Stimulated activated CD8-positive, alpha-beta memory T cell treated with anti-CD3 and anti-CD28 coated beads, Interleukin-15, amount 100 ng/mL, for 24 hours (primary cell): ENCODE measurements at places on chromosomes 12 and 14.

GRCh38 chr12:124769163-124769530 is 94.5 kb downstream of the SCARB1 start:
- no peak for DNase-seq

DNA sequence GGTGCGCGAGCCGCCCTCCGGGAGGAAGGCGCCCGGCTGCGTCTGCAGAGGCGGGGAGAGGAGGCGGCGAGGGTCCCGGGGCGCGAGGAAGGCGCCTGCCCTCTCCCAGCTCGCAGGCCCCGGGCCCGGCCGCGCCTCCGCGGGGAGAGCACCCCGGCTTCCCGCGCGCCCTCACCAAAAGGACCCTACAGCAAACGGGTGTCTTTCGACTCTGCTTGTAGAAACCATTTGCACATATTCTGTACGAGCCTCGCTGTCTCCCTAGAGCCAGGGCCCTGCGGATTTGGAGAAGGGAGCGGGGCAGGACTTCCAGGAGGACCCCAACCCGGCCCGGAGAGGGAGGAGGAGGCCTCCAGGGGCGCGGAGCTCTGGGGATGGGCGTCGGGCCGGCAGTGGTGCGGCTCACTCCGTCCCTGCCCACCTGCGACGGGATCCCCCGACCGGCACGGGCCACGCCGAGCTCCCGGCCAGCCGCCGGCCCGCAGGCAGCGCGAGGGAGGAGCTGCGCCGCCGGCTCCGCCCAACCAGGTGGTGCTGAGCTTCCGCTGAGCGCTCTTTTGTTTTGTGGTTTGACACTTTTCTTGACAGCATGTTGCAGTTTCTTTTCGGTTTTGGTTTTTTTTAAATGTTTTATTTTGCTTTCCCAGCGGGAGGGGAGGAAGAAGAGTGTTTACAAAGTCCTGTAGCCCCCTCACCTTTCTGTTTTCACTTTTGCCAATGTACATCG is 103.3 kb upstream of the FKBP4 start:
- no peak for DNase-seq

DNA sequence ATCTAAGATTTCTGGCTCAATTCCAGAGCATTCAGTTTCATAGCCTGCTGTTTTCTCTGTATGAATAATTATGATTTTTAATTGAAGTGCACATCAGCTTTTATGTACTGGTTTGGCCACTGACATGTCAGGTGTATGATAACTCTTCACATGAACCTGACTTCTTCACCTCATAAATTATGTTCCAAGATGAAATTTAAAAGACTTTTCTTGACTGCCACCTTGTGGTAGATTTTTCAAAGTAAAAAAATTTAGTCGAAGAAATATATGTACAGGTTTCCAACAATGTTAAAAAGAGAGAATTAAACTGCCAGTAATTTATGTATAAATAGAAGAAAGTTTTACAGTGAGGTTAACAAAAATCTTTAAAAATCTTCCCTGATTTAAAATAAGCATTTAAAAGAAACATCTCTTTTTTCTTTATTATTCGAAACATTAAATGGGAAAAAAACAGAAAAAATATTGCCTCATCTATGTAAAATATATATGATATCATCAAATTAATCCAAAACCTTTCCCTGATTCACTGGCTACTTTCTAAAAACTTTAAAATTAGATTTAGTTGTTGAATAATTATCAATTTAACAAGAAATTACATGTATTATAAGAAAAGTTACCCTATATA is 124.9 kb upstream of the ATXN7L3B start:
- DNase-seq: no peak

GRCh38 chr12:40336573-40337199 is 111.9 kb downstream of the LRRK2 start:
- no peak for DNase-seq

DNA sequence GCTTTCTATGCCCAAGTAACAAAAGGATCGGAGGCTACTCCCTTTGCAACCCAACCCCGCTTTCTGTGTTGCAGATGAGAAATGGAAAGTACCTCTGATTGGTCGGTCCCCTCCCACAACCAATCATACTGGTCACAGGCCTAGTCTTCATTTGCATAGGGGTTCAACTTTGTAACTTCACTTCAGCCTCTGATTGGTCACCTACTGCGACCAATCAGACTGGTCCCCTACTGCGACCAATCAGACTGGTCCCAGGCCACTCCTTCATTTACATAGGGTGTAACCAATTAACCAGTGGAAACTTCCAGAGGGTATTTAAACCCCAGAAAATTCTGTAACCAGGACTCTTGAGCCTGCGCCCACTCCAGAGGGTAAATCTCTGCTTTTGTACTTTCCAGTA is 906.4 kb upstream of the TMEM132C start:
- no peak for DNase-seq

- DNase-seq: no peak
Measured at GRCh38 chr12:129902371-129903091, 1.3 kb downstream of the TMEM132D start.

GRCh38 chr12:116606397-116606796 is 47.2 kb downstream of the MAP1LC3B2 start:
- no peak for DNase-seq

GRCh38 chr12:108641446-108642268 is 8.0 kb upstream of the SELPLG start:
- DNase-seq: no peak

GRCh38 chr14:96681829-96682228 is 115.4 kb upstream of the VRK1 start:
- no peak for DNase-seq

DNA sequence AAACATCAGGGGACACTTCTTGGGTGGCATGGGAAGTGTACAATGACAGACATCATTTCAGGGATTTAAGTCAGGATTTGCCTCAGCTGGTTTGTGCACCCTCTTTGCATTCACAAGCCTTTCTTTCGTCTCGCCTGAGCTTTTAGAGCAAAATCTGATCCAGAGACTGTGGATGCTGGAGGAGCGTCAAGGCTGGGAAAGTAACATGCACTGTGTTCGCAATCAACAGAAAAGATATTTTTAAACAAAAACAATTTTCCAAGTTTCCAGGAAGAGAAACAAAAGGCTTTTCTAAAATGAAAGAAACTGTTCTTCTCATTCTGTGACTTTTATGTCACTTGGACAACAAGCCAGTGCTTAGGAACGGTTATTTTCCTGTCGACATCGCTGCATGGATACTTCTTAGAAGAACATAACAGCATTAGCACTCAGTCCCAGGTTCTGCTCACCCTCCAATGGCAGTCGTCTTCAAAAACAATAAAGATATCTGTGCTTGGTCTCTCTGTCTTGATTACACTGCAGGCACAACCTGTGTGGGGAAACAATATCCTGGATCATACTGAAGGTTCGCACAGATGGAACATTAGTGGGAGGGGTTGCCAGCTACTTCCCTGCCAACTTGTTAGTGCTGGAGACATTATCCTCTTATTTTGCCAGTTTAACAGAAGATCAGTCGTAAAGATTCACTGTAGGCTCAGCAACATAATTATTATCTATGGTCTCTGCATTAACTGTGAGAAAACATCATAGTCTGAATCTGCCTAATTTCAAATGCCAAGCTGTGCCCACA is 403.3 kb upstream of the ATP2B1 start:
- DNase-seq: no peak

- DNase-seq: no peak
Measured at GRCh38 chr14:34665785-34666435, 36.0 kb upstream of the SNX6 start.

DNA sequence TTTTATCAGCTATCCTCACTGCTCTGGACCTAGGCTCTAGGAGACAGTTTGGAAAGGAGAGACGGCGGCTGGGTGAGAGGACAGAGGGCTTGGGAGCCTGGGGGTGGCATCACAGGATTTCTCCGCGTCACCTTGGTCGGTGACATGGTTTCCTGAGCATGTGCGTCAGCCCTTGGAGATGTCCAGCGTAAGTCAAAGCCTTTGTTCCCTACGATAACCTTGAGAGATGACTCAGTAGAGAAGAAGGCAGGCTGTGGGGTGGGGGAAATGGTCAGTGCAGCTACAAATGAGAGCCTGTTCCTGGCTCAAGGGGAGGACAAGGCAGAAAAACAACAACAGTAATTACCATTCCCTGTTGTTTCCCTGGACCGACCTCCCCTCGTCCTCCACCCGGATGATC is 90.2 kb upstream of the TBX3 start:
- no peak for DNase-seq

- DNase-seq: no peak
Measured at GRCh38 chr12:54829511-54829910, 24.8 kb upstream of the MUCL1 start.

DNA sequence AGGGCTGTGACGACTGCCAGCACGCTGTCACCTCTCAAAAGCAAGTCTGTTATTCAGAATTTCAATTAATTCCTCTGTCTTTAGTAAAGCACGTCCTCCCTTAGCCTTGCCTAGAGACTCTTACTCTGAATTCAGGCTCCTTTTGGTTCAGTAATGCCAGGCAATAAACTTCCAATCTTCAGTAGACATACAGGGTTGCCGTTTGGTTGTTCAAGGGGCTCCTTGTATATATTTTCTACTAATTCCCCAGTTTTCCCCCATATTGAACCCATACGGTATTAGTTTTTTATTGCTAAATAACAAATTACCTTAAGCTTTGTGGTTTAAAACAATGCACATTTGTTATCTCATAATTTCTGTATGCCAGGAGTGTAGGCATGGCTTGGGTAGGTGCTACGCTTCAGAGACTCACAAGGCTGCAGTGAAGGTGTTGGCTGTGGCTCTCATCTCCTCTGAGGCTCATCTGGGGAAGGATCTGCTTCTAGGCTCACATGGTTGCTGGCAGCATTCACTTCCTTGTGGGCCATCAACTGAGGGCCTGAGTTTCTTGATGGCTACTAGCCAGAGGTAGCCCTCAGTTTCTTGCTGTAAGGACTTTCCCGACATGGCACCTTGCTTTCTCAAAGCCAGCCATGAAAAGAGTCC is 7.3 kb upstream of the CLECL1 start:
- DNase-seq: no peak

- no peak for DNase-seq
Measured at GRCh38 chr14:41419709-41420108, 187.0 kb upstream of the LRFN5 start.
